Stimulated activated CD4-positive, alpha-beta T cell treated with anti-CD3 and anti-CD28 coated beads, Interleukin-1b, Interleukin-23, amount 100 ng/mL, for 1 hour (primary cell): ENCODE measurements at places on chromosomes 4 and X.

GRCh38 chrX:131595120-131595519 is 51.2 kb downstream of the OR13H1 start:
- DNase-seq = no peak

DNA sequence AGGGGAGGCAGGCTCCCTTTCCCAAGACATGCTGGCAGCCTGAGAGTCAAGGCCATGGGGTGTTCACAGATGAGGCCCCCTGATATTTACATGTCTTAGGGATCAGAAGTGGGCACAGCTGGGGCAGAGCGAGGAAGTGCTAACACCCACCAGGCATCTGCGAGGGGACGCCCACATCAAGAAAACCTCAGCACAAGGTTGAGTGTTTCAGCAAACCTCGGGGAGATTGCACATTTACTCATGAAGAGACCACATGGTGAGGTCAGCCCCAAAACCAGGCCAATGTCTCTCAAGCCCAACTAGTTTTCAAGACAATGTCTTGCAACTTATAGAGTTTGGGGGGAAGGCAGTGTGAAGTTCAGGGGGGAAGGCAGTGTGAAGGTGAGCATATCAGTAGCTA is 55.2 kb downstream of the CLNK start:
- no peak for DNase-seq

DNA sequence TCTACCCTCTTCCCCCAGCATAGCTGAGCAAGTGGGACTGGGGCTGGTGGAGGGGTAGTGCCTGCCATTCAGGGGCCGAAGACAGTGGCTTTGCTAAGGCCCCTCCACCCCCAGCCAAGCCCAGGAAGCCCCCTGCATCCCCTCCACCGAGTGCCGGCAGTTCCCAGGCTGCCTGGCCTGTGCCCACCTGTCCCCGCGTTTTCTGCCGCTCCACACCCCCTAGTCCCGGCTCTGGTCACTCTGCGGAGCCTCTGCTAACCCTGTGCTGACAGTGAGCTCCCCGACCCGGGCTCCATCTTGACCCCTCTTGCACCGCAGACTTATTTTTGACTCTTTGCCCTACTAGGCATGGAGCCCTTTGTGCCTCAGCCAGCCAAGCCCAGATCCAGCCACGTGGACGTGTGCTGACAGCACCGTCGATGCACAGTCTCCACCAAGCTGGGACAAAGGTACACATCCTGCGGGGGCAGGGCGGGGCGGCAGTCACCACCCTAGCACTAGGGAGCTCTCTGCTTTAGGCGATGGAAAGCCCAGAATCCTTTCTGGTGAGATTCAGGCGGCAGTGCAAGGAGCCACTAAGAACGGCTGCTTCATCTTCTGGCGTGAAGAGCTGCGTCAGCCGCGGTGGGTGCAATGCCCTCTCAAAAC is 96.6 kb downstream of the PHKA2 start:
- DNase-seq = no peak

DNA sequence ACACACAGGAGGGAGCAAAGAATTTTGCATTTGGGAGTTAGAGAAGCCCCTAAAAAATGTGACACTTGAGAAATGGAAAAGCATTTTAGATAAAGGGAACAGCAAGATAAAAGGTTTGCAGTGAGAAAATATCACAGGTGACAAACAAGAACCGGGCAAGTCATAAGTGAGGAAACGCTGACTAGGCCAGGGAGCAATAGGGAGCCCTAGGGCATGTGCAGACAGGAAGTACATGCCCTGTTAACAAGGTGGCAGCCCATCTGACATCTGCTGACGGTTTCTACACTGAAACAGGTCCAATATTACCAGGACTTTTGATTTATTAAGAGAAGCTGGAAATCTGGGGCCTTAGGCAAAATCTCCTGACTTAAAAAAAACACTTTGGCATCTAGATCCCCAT is 4.0 kb upstream of the IL13RA1 start:
- no peak for DNase-seq

- DNase-seq = no peak
Measured at GRCh38 chr4:53281438-53281837, 84.4 kb downstream of the SCFD2 start.

DNA sequence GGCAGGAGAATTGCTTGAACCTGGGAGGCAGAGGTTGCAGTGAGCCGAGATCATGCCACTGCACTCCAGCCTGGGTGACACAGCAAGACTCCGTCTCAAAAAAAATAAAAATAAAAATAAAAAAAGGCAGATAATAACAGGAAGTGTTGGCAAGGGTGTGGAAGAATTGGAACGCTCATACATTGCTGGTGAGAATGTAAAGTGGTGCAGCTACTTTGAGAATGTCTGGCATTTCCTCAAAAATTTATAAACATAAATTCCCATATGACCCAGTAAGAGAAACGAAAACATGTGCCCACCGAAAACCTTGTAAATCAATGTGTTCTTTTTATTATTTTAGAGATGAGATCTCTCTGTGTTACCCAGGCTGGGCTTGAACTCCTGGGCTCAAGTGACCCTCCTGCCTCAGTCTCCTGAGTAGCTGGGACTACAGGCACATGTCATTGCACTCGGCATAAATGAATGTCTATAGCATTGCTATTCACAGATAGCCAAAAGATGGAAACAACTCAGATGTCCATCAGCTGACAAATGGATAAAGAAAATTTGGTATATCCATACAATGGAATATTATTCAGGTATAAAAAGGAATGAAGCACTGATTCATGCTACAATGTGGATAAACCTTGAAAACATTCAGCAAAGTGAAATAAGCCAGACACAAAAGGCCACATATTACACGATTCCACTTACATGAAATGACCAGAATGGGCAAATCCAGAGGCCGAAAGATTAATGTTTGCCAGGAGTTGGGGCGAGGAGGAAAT is 63.7 kb upstream of the PLAC1 start:
- no peak for DNase-seq

- no peak for DNase-seq
Measured at GRCh38 chr4:5878359-5878758, 14.5 kb downstream of the CRMP1 start.

GRCh38 chr4:144799486-144799885 is 153.5 kb downstream of the HHIP start:
- DNase-seq = no peak

- DNase-seq = no peak
Measured at GRCh38 chrX:104803219-104803618, 237.2 kb downstream of the IL1RAPL2 start.

DNA sequence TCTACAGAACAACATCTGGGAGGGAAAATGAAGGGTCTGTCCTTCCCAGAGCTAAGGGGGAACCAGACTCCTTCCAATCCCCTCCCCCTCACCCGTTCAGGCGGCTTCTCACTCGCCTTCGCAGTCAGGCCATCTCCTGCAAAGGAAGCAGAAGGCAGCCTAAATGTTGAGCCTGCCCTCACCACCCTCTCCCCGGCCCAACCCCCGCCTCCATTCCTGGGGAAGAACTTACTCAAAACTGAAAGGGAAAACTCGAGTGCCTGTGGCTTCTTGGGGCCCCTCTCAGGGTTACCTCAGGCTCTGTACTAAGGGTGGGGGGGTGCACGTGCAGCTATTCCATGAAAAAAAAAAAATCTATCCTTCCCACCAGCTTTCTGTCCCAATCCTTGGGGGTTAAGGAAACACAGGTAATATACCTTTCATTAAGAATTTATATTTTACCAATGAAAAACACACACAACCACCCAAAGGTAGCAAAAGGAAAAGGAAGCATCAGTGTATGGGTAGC is 2.4 kb downstream of the ZMYM3 start:
- DNase-seq = no peak

DNA sequence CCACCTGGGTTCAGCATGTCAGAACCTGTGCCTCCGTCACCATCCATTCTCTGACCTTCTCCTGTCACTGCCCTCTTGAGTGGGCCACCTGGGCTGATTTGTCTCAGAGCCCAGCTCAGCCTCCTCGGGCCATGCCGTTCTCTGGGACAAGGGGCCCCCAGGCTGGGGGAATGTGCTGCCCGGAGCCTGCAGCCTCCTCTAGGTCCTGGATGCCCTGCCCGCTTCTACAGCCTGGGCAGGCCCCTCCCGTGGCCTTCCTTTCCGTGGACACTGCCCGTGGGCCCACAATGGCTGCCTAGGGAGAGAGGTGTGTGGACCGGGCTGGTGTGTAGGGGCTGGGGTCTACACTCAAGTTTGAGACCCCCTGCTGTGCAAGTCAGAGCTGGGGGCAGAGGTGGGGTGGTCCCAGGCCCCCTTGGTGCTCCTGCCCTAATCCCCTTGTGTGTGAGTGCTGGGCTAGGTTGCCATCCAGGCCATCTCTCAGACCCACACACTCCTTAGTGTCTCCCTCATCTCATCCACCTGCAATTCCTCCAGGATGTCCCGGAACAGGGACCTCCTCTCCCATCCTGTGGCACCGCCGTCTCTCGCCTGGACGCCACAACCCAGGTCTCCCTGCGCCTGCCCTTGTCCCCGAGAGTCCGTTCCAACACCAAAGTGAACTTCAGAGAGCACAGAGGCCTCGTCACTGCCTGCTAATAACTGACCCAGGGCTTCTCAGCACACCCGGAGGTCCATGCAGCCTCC is 12.4 kb downstream of the PSAPL1 start:
- no peak for DNase-seq

GRCh38 chr4:81505726-81506125 is 34.0 kb upstream of the RASGEF1B start:
- DNase-seq = no peak

DNA sequence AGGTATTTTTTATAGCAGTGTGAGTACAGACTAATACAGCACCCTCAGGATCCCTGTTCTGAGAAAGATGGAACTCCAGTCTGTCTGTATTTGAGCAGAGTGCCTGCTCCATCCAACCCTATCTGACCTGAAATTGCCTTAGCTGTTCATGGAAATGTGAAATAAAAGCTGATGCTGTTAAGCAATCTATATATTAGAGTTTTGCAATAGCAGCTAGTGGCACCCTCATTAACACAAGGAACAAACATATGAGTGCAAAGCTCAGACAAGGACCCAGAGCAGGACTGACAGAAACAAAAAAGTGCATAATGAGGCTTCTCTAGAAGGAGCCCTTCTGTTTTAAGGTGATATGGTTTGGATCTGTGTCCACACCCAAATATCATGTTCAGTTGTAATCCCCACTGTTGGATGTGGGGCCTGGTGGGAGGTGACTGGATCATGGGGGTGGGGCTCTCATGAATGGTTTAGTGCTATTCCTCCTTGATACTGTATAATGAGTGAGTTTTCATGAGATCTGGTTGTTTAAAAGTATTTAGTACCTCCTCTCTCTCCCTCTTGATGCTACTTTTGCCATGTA is 272.9 kb upstream of the KLF3 start:
- no peak for DNase-seq

- DNase-seq = no peak
Measured at GRCh38 chr4:81491943-81492342, 20.2 kb upstream of the RASGEF1B start.

DNA sequence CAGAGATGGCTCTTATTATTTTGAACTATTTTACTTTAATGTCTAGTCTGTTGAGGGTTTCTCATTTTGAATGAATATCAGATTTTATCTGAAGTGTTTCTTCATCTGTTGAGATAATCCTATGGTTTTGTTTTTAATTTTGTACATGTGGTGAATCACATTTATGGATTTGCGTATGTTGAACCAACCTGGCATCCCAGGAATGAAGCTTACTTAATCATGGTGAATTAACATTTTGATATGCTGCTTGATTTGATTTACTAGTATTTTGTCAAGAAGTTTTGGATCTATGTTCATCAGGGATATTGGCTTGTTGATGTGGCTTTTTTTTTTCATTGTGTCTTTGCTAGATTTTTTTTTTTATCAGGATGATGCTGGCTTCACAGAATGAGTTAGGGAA is 2390.9 kb downstream of the PCDH7 start:
- DNase-seq = no peak

DNA sequence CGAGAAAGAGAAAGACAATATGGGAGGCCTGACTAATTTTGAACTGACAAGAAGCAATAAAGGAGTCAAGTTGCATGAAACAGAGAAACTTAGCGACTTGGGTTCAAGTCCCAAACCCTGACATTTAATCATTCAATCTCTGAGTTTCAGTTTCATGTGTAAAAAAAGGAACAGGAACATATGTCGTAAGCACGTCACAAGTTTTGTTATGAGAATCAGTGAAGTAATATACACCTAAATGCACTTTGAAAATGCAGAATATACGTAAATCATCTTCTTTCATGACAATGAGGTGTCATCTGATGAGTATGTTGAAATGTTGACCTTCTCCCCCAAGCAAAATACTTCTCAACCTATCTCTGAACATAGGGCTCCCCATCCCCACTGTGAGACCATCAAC is 10.4 kb downstream of the ACOT9 start:
- DNase-seq = no peak

DNA sequence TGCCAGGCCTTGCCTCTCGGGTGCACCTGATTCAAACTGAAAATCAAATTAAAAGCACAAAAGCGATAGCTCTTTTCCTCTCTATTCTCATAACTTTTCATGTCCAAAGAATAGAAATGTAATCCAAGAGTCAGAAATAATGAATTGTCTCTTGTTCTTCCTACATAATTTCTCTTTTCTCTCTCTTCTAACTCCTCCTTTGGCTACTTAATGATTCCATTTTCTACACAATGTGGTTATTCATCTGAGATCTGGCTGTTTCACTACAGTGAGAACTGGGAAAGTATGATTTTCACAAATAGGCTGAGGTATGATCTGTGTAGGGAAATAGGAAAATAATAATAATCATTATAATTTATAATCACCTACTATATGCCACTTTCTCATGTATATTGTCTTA is 703.5 kb downstream of the PDHA2 start:
- no peak for DNase-seq

- DNase-seq = no peak
Measured at GRCh38 chr4:72377491-72378194, 191.4 kb downstream of the ADAMTS3 start.

DNA sequence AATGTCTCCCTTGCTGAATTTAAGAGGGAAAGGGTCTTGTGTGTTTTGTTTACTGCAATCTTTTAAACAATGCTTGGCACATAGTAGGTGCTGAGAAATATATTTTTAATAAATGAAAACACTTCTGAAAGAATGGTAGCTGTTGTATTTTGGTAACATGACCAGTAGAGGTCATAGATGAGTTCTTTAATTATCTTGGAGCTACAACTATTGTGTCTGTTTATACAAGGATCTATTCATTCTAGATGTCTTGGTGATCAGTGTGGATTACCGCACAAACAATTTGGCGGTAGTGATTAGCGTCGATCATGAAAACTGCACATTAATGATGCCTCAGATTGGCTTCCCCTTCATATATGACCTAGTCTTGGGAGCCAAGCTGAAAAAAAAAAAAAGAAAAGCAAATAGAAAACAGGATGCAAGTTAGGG is 21.4 kb upstream of the SCRG1 start:
- no peak for DNase-seq

DNA sequence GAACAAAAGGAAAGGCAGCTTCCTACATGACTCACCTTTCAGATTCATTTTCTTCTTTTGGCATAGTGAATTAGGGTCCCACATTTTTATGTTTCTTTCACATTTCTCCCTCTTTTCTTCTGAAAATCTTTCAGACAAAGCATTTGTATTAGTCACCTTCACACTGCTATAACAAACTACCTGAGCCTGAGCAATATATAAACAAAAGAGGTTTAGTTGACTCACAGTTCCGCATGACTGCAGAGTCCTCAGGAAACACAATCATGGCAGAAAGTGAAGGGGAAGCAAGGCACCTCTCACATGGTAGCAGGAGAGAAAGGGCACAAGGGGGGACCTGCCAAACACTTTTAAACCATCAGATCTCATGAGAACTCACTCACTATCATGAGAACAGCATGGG is 36.9 kb downstream of the MAGEA9 start:
- no peak for DNase-seq
